Adrenal gland (tissue), 19 donors: ENCODE measurements at places on chromosomes 1 and 21. TPM values are rescaled to one million over a fixed set of nuclear protein-coding genes. Genes with fewer than 3 reads are reported as not detected.

Gene OR2T5
- not detected for total RNA-seq

DNA sequence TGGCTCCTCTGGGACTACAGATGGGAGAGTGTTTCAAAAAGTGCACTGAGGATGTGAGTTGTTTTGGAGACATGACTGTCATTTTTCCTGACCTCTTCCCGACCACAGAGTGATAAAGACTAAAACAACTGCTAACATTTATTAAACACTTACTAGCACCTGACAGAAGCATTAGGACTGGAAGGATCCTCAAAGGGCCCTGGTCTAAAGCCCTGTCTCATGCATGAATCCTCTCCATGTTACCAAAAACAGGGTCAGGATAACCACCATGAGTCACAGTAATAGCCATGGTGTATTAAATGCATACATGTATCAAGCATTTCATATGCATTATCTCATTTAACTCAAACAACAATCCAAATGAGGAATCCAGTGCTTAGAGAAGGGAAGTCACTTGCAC is 11.5 kb downstream of the CYB5RL start:
- H3K27me3 ChIP-seq: no peaks in the 10 kb centered on the region
- peaks cover 11% of the 10 kb centered on the region for H3K4me1 ChIP-seq
- DNase-seq: no peak
- no peak overlapping the region for H3K27ac ChIP-seq
- no peaks in the 10 kb centered on the region for H3K36me3 ChIP-seq
- H3K4me3 ChIP-seq: no peak overlapping the region

- DNase-seq: peak; percentile 28
- peak overlapping the region; percentile 64 for H3K4me3 ChIP-seq
- H3K27ac ChIP-seq: no peak overlapping the region
- peaks cover 4% of the 10 kb centered on the region for H3K4me1 ChIP-seq
Observed at GRCh38 chr1:998995-999724, 737 bp downstream of the HES4 start.

DNA sequence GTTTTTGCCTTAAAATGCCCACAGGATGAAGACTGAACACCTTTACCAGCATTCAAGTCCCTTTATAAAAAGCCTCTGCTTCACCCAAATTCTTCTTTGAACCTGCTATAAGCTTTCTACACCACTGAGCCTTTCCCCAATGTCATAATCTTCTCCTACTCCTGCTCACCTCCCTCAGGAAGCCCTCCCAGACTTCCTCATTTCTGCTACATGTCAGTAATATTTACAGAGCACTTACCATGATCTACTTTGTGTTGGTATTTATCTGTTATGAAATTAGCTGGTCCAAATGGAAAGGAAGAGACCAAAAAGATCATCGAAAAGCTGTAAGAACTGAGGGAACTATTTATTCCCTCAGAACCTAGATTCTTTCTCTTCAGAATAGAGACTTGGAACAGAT is 8.5 kb downstream of the OVGP1 start:
- H3K27ac ChIP-seq: no peak overlapping the region
- no peaks in the 10 kb centered on the region for H3K4me1 ChIP-seq
- DNase-seq: no peak
- no peaks in the 10 kb centered on the region for H3K36me3 ChIP-seq
- no peak overlapping the region for H3K4me3 ChIP-seq

DNA sequence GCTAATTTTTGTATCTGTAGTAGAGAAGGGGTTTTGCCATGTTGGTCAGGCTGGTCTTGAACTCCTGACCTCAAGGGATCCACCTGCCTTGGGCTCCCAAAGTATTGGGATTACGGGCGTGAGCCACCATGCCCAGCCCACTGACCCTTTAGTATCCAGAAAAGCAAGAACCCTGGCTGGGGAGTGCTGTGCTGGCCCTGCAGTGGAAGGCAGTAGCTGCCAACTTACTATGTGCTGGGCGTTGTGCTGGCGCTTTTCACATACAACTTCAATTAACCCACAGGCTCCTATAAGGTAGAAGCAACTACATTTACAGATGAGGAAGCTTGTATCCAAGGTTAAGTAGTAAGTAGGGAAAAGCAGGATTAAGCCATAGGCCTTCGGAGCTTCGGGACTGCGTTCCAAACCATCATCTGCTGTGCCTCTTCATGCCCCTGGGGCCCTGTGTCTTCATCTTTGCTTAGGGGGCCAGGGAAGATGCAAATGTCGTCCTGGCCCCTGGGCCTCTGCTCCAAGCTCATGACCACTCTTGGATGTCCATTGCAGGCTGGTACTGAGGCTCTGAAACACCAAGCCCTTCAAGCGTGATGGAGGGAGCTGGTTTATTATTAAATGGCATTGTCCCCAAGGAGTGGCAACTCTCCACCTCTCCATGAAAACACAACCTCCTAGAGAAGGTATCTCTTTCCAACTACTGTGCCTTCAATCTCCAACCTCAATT is 8.7 kb upstream of the CPLANE2 start:
- no peak overlapping the region for H3K4me3 ChIP-seq
- H3K36me3 ChIP-seq: peaks cover 5% of the 10 kb centered on the region
- H3K4me1 ChIP-seq: peaks cover 38% of the 10 kb centered on the region
- DNase-seq: no peak
- H3K27ac ChIP-seq: no peak overlapping the region
- H3K27me3 ChIP-seq: no peaks in the 10 kb centered on the region

- no peaks in the 10 kb centered on the region for H3K27me3 ChIP-seq
- DNase-seq: no peak
- H3K4me1 ChIP-seq: peaks cover 5% of the 10 kb centered on the region
- no peak overlapping the region for H3K27ac ChIP-seq
Observed at GRCh38 chr1:218488986-218489385, 143.8 kb downstream of the TGFB2 start.

GRCh38 chr1:208631092-208631491 is 386.9 kb upstream of the PLXNA2 start:
- H3K36me3 ChIP-seq: no peaks in the 10 kb centered on the region
- H3K4me3 ChIP-seq: no peak overlapping the region
- H3K27ac ChIP-seq: no peak overlapping the region
- no peaks in the 10 kb centered on the region for H3K27me3 ChIP-seq
- H3K4me1 ChIP-seq: no peaks in the 10 kb centered on the region

- H3K27ac ChIP-seq: no peak overlapping the region
- H3K4me3 ChIP-seq: no peak overlapping the region
- no peak for DNase-seq
- no peaks in the 10 kb centered on the region for H3K4me1 ChIP-seq
Observed at GRCh38 chr21:32666258-32666657, 54.1 kb upstream of the CFAP298 start.

DNA sequence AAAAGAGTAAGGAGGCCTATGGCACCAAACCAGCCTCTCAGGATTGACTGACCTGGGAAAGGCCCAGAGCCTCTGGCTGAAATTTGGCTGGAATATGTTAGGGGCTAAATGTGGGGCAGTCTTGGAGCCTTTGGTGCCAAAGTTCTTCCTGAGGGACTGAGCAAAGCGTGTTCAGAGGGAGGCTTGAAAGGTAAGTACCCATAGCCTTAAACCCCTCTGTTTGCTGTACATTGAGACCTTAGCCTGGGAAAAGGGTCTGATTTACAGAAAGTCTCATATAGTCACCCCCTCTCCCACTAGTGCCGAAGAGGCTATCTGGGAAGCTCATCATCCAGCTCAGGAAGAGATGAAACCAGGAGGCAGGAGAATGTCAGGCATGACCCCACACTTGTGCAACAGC is at the start of gene LCE4A:
Gene LCE4A (plus strand): TSS at position 301 of the 400 bp plus-strand sequence. CDS start 916 bp downstream, outside the sequence.
- no peak for DNase-seq
- no peaks in the 10 kb centered on the region for H3K4me1 ChIP-seq
- no peaks in the 10 kb centered on the region for H3K27me3 ChIP-seq
- H3K36me3 ChIP-seq: no peaks in the 10 kb centered on the region
- H3K27ac ChIP-seq: no peak within 1 kb of the TSS

DNA sequence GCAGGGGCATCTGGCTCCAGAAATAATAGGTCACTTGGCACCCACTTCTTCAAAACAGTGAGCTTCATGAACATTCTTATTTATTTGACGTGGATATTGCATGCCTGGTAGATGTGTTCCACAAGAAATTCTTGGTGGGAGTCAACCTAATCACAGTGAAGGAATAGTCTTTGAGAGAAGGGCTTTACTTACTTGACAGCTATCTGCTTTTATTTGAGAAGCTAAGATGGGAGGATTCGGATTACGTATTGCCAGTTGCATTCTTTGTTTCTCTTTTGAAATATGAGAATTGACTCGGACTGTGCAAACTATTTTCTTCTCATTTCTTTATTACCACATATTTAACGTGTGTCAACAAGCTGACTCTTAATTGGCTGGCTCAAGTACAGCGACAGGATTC is 117.2 kb downstream of the FASLG start:
- H3K4me3 ChIP-seq: no peak overlapping the region
- no peaks in the 10 kb centered on the region for H3K36me3 ChIP-seq
- no peaks in the 10 kb centered on the region for H3K27me3 ChIP-seq
- H3K27ac ChIP-seq: no peak overlapping the region
